Activated CD8-positive, alpha-beta memory T cell treated with anti-CD3 and anti-CD28 coated beads for 1 hour (primary cell): ENCODE measurements at places on chromosomes 3 and 15.

DNA sequence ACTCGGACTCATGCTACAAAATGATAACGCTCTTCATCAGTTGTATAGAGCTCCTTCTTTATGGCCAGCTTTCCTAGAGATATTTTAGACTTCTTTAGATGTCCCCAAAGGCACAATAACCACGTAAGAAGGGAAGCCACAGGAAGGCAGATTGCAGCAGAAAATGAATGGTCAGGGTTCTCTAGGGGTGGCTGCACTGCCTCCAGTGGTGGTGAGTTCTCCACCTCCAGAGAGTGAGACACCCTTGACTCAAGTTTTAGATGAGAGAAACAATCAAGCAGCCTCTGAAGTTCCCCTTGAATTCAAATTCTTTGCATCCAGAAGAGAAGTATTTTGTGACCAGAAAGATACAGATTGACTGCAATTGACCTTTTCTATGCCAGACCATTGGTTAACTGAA lies 191.5 kb downstream of the TP63 start:
- DNase-seq, result no peak

GRCh38 chr3:49807431-49808114 lies 4.5 kb downstream of the INKA1 start:
- no peak for DNase-seq

- DNase-seq, result no peak
Measured at GRCh38 chr15:84755736-84756527, 7.5 kb downstream of the ZNF592 start.

- DNase-seq, result peak; percentile 40
Measured at GRCh38 chr3:133574260-133574881, 885 bp downstream of the CDV3 start.
